Renal pelvis (tissue), 12 donors: ENCODE measurements at places on chromosomes 16 and 17.

DNA sequence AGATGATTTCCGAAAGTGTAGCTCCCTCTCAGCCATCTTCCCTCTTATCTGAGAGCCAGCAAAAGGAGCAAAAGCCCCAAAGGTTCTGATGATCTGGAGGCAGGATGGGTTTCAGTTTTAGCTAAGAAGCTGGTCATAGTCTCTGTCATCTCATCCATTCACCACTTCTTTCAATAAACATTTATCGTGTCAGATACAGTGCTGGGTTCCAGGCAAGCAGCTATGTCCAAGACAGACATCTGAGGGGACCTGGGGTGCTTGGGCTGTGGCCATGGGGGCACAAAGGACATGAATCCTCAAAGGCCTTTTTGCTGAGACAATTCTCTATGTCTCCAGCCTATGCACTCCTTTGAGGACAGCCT is 1.0 kb upstream of the ETV4 start:
- DNase-seq, result no peak

DNA sequence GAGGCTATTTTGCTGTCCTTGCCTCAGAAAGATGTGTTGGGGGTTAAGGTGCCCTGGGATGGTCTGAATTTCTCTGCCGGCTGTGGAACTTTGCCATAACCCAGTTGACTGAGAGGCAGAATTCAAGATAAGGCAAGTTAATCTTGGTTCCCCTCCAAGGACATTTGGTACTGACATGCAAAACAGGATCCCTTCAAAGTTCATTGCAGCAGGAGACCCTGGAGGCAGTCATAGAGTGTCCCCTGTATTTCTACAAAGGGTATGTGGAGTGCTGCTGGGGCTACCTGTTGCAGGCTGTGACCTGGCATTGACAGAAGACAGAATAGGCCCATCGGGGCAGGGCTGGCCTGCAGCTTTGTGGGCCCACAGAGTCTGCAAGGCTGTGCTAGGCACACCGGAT is 135.6 kb upstream of the IRX3 start:
- DNase-seq, result no peak

DNA sequence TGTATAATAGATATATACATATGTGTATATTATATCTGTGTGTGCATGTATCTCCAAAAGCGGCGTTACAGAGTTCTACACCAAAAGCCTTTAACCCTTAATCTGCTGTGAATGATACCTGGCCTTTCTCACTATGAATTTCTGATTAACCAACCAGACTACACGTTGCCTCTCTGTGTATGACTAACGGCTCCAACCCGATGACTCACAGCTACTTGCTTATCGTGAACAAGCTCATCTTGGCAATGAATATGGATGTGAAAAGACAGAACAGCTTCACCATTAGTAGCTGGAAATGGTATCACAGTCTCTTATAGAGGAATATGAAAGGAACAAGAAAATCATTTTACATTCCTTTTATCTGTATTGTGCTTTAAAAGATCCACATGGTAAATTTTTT is 23.8 kb upstream of the ARHGAP44 start:
- DNase-seq, result no peak

GRCh38 chr16:50838165-50838564 is 96.3 kb downstream of the CYLD start:
- no peak for DNase-seq

GRCh38 chr16:71399801-71400563 is 41.5 kb downstream of the CALB2 start:
- DNase-seq, result no peak

DNA sequence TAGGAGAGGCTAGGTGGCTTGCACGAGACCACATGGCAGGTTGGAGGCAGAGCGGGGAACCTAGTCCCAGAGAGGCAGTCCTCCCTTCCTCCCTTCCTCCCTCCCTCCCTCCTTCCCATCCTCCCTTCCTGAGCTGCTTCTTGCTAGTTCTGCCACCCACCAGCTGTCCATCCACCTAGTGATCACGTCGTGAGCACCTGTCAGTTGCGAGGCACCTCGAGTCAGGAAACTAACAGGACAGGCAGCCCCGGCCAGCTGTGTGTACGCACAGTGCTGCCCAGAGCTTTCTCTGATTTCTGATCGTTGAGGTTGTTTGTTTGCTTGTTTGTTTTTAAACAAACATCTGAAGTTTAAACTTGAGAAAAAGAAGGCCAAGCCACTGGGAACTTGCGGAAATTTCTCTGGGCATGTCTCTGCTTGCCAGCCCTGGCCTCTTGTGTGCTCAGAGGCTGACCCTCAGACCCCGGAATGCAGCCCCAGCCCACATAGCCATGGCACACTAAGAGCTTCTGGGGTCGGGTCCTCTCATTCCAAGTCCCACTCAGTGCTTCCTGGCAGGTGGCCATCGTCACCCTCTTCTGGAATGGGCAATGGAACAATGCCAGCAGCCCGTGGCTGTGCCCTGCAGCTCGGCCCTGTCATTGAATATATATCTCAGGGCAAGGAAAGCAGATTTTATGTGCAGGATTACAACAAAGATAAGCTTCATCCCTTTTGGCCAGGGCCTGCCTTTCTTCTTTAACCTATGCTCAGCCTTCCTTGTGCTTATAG is 174.0 kb downstream of the KATNIP start:
- no peak for DNase-seq

GRCh38 chr16:28145796-28146195 is 66.0 kb downstream of the XPO6 start:
- no peak for DNase-seq

DNA sequence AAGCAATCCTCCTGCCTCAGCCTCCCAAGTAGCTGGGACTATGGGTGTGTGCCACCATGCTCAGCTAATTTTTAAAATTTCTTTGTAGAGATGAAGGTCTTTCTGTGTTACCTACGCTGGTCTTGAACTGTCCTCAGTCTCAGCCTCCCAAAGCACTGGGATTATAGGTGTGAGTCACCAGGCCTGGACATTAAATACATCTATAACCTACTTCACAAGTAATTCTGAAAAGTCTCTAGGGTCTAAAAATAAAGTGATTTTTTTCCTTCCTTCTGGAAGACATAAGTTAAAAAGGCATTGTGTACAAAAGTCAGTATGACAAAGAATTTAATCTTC is 118.3 kb downstream of the PARN start:
- DNase-seq, result no peak

GRCh38 chr17:71392715-71393567 is 727.9 kb upstream of the SOX9 start:
- DNase-seq, result no peak
